ENCODE measurements at places on chromosomes 4 and X.

GRCh38 chr4:32112891-32113290 lies 1392.7 kb downstream of the PCDH7 start:
- no peak for DNase-seq

DNA sequence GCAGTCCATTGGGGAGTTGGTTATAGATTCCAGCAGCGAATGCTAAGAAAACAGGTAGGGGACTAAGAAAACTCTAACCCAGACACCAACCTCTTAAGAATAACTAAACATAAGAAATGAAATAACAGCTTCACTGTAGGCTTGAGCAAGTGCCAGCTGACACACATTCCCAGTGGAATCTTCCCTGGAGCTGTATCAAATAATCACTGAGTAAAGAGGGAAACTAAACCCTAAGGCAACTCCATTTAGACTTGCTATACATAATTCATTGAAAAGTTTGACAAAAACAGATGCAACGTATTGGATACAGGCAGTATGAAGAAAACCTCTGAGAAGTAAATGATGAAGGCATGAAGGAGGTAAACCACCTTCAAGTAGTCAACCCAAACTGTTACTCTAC lies 293.5 kb downstream of the OPHN1 start:
- no peak for DNase-seq

DNA sequence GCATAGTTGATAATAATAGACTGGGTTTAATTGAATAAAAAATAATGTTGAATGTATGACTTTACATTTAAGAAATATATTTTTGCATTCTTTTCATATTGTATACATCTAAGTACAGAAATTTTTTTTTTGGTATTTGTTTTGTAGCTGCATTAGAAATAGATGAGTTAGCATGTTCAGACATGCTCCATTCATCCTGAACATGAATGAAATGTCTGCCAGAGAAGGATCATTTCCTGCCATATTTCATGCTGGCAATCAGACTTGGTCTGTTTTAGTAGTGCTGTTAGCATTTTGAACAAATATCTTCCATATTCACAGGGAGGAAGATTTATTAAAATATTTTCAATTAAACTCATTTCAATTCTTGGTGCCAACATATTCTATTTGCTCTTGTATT lies 98.9 kb downstream of the FRMPD4 start:
- no peak for DNase-seq

DNA sequence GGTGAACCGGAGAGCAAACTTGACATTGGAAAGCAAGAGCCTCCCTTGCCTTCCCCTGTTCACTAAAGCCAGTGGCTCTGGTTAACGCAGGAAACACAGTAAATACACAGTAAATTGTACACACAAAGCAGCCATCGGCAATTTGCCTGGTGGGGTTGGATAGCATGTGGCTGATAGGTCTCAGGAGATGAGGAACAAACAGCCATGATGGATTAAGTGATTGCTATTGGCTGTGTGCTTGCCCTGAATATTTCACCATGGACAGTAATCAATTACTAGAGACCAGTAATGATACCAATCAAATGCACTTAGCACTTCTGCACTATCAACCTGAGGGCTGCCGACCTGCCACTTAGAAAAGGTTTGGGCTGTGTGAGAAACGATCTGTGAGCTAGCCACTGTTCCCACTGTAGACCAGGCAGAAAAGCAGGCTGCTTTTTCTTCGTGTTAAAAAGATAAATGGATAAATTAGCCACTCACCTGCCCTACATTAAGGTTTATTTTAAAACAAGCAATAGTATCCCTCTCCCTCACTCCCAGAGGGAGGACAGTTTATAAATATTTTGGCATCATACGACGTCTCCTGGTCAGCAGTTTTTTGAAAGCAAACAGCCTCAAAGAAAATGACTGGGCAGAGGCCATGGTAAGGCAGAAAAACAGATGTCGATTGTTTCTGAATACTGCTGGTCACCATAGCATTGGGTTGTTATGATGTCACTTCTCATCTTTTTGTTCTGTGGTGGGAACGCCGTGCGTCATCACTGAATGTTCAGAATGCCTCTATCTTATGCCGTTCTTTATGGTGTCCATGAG lies 167.1 kb downstream of the MAML3 start:
- DNase-seq, result no peak

DNA sequence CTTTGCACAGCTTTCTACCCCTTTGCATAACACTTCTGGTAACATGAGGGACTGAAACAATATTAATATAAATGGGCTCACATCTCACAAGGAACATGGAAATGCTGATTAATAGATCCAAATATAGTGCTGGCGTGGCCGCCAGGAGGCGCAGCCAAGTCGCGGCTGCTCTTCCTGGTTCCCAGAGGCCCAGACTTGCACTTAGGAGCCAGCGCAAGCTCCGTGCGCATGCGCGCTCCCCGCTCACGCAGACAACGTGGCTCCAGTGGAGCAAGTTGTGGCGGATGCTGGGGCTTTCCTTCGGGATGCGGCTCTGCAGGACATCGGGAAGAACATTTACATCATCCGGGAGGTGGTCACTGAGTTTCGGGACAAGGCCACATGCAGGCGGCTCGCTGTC lies 318.3 kb upstream of the SLC7A11 start:
- DNase-seq, result no peak

DNA sequence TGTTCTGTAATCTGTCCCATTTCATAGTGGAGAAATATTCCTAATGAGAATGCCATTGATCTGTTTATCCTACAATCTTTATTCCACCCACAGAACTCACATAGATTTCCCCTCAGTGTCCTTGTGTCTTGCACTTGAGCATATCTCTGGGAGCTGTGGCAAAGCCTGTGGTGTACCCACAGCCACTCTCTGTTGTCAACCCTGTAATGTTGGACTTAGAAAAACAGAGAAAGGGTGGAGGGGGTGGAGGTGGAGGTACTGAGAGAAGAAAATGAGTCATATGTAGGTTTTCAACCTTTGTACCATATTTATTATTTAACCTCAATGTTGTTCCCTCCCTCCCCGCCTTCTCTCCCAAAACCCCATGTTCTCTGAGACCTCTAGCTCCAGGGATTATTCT lies 46.9 kb upstream of the TLL1 start:
- DNase-seq, result no peak

GRCh38 chrX:125713633-125714032 lies 394.0 kb downstream of the TEX13C start:
- DNase-seq, result no peak

DNA sequence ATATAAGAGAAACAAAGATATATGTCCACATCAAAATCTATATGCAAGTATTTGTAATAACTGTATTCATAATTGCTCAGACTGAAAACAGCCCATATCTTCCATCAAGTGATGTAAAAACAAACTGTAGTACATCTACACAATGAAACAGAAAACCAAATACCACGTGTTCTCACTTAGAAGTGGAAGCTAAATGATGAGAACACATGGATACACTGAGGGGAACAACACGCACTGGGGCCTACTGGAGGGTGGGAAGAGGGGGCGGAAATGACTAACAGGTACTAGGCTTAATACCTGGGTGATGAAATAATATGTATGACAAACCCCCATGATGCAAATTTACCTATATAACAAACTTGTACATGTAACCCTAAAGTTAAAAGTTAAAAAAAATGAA lies 42.7 kb downstream of the UBA6 start:
- DNase-seq, result no peak

GRCh38 chr4:174177536-174177935 lies 105.9 kb downstream of the FBXO8 start:
- DNase-seq, result no peak

DNA sequence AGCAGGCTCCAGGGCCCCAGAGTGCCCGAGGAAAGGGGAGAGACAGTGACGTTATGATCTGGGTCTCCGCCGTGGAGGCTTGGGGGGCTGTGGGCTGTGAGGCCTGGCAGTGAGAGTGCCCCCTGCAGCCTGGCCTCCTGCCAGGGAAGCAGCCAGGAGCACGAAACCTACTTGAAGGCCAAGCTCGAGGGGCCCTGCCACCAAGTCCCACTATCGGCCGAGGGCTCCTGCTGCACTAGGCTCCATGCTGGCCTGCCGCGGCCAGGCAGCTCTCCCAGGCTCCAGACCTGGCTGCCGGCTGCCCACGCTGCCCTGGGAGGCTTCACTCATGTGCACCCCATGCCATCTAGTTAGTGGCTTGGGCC lies 18.7 kb downstream of the FLNA start:
- no peak for DNase-seq

GRCh38 chr4:108619372-108620100 lies 840 bp upstream of the RPL34 start:
- no peak for DNase-seq

Data from dorsolateral prefrontal cortex (tissue), 122 donors.